ENCODE measurements at places on chromosomes 3 and 15.

DNA sequence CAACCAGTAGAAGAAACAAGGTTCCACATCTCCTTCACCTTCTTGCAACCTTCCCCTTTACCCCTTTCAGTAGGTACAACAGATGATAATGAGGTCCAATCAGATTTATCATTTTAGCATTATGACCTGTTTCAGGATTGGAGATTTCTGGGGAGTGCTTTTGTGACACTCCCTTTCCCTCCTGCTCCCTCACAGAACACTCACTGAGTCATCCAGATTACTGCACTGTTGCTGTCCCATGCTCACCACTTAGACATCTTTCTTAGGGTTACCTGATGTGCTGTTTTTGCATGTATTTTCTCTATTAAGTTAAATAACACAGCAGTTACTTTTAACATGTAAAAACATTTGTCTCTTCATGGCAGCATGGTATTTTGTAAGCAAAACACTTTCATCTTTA lies 118.5 kb downstream of the MFSD1 start:
- DNase-seq: no peak

- DNase-seq: peak; percentile 95
Measured at GRCh38 chr3:46909535-46910161, 32.1 kb downstream of the PTH1R start.

GRCh38 chr3:14847613-14848541 lies 29.1 kb downstream of the FGD5 start:
- DNase-seq: no peak

GRCh38 chr3:116114586-116114985 lies 330.7 kb downstream of the LSAMP start:
- no peak for DNase-seq

GRCh38 chr15:49270541-49271421 lies 100.7 kb downstream of the GALK2 start:
- no peak for DNase-seq

All from osteocyte (in vitro differentiated cells).